ENCODE measurements at places on chromosomes 3 and 15.
A peak's percentile ranks its signal among the peaks of the same experiment; 100 is the strongest.

- peak; percentile 97 for DNase-seq
Measured at GRCh38 chr3:138594150-138594934, at the start of gene CEP70. Gene CEP70, minus strand, starts transcription at chr3:138594260. Its CDS starts 21,333 bp downstream, at chr3:138572927.

- no peak for DNase-seq
Measured at GRCh38 chr15:78195735-78196201, 38.6 kb downstream of the ACSBG1 start.

GRCh38 chr3:156975721-156976120 lies 149.6 kb downstream of the LEKR1 start:
- DNase-seq = no peak

- peak; percentile 97 for DNase-seq
Measured at GRCh38 chr15:58065445-58066041, at the start of gene ALDH1A2. Gene ALDH1A2, minus strand, starts transcription at chr15:58065711. Its CDS starts 61 bp downstream, at chr15:58065650.

DNA sequence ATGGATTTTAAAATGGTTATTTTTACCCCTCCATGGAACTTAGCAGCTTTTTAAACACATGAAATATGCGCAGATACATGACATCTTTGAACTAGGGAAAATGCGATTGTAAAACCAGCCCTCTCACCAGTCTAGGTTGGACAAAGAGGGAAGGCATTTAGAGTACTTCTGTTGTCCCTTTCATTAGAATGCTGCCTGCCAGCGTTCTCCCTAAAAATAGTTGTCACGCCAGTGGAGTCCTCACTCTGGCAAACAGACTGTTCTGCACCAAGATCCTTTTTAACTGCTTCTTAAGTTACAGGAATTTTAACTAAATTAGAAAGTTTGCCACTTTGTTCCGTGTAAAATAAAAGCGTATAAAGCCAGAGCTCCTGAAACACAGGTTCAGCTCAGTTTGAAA lies 295.3 kb downstream of the VPS13C start:
- DNase-seq = no peak

- DNase-seq = no peak
Measured at GRCh38 chr3:38002291-38002876, 11.8 kb downstream of the VILL start.

DNA sequence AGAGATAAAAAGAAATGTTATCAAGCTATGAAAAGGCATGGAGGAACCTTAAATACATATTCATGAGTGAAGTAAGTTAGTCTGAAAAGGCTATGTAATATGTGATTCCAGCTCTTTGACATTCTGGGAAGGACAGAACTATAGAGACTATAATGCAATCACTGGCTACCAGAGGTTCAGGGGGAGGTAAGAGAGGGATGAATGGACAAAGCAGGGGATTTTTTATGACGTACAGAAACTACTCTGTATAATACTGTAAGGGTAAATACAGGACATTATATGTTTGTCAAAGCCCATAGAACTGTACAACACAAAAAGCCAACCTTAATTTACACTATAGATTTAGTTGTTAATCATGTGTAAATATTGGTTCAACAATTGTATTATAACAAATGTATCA lies 46.1 kb downstream of the MCTP2 start:
- DNase-seq = no peak

DNA sequence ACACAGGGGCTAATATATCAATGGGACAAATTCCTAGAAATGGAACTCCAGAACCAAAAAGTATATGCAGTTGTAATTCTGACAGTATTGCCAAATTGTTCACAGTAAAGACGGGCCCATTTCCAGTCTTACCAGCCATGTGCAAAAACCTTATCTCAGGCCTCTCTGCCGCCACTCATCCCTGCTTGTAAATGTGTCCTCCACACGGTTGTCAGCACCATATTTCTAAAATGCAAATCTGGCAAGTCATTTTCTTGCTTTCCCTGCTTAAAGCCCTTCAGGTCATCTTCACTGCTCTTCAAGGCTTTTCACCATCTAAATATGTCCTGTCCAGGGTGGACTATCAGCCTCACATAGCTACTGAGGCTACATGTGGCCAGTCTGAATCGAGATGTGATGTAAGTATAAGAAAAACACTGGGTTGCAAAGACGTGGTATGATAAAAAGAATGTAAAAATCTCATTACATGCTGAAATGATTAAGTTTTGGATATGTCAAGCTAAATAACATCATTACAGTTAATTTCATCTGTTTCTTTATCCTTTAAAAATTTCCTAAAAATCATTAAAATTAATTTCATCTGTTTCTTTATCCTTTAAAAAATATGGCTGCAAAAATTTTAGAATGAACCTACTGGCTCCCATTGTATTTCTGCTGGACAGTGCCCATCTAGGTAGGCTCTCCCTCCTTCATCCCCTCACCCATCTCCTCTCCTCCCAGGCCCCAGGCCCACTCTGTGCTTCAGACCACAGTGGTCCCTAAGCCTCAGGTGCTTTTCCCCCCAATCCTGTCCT lies 980 bp downstream of the PARP9 start:
- no peak for DNase-seq

DNA sequence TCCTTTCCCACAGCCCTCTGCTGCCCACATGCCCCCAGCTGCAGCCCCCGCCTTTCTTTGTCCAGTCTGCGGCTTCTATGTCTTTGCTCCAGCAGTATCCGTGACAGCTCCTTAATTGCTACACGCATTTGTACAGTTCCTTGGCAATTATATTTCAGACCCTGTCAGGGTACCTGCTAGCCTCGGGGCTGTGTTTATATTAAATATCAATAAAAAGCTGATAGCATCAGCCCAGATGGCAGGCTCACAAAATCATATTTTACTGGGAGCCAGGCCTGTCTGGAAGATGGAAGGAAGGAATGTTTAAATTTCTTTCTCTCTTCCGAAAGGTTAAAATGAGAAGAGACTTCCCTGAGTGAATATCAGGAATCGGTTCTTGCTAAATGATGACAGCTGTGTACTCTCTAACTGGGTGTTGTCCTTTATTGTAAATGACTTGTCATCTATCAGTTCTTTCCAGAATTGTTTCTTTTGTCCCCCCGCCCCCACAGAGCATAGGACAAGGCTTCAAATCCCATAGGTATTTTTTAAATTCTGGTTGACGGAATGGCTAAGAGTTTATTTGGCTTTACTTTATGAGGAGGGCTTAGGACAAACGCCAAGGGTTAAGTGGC lies 378.1 kb downstream of the LRTM1 start:
- no peak for DNase-seq

DNA sequence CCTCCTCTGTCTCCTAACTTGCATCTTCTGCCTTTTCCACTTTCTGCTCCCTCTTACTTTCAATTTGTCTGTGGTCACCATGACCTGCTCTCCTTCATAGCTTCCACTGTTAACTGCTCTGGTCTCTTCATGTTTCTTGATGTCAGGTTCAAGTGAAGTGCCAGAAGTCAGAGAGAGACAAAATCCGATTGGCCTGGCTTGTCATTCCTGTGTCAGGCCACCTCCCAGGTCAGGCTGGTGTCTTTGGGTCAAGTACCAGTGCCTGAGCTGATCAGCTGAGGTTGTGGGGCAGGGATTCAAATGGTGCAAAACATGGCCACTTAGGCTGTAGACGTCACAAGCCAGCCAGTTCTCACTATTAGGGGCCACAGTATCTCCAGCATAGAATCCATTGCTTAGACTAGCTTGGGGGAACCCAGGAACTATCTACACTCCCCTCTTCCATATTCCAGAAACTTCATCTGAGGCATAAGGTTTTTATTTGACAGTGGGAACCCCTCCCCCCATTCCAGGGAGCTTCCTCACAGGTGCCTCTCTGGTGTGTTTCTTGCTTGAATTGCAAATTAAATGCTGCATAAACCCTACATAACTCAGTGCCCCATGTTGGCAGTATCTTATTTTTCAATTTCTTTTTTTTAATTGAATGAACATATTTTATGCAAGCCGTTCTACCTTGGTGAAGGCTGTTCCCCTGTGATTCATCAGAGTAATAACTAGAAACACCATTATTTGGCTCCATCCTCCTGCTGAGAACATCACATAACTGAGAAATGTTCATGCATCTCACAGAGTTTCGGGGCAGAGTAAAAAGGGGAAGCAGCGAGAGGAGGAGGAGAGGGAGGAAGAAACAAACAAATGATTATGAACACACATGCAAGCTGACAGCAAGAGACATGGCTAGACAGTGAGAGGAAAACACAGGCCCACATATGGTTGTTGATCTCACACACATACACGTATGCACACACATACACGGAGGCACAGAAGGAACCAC lies 175.8 kb downstream of the TLE3 start:
- DNase-seq = no peak

GRCh38 chr3:151639418-151639740 lies 94.3 kb upstream of the AADACL2 start:
- no peak for DNase-seq

DNA sequence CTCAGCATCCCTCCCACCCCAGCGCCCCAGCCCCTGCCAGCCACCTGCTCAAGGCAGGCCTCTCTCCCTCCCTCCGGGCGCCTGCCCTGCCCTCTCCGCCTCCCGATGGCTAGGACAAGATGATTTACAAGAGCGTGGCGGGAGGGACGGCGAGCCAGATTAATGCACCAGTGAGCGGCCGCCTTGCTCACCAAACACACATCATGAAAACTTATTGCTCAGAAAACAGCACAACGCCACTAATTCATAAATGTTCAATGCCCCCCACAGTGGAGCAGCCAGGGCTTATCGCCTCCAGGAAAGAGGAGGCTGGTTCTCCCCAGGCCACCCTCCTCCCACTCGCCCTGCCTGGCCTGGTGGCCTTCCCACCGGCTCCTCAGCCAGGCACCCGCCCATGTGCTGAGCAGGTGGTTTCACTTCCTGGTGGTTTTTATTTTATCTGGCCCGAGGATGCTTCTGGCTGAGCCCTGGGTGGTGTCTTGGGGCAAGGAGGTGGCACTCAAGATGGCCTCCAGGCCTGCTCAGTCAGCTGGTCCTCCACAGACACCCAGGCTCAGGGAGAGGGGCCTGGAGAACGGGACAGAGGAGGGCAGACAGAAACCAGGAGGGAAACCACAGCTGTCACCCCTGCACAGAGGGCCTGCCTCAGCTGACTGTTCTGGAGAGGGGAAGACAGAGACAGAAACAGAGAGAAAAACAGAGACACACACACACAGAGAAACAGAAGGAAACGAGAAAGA lies 284.9 kb downstream of the UACA start:
- no peak for DNase-seq

GRCh38 chr15:67433495-67434099 lies 87.3 kb upstream of the C15orf61 start:
- peak; percentile 18 for DNase-seq

GRCh38 chr3:33315826-33316225 lies 38.6 kb downstream of the FBXL2 start:
- DNase-seq = peak; percentile 46

DNA sequence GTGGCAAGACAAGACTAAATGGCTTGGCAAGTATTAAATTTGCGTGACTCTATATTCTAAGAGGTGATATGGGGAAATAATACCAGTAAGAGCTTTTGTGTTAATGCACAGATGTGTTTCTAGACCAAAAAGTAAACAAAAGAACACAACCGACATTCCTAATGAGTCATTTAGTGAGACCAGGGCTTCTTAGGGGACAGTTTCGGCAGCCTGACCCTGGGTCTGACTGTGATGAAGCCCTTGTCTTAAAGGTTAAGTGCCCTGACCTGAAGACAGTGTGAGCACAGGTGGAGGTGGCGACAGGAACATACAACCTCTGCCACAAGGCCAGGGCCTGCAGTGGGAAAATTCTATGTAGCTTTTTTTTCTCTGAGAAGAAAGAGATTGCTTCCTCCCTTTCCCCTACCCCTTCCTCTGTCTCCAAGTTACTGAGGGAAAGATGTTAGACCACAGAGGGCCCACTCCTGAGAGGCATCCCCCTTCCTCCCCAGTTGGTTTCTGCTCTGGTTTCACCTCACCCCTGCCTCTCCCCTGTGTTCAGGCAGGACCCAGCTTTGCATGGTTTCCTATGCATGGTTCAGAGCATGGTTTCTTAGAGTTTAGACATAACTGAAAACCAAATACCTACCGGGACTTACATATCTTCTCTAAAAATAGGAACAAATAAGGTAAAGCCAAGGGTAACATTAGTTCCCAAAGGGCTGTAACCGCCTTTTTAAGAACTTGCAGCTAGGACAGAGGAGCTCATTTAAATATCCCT lies 24.8 kb upstream of the CMTM7 start:
- no peak for DNase-seq

DNA sequence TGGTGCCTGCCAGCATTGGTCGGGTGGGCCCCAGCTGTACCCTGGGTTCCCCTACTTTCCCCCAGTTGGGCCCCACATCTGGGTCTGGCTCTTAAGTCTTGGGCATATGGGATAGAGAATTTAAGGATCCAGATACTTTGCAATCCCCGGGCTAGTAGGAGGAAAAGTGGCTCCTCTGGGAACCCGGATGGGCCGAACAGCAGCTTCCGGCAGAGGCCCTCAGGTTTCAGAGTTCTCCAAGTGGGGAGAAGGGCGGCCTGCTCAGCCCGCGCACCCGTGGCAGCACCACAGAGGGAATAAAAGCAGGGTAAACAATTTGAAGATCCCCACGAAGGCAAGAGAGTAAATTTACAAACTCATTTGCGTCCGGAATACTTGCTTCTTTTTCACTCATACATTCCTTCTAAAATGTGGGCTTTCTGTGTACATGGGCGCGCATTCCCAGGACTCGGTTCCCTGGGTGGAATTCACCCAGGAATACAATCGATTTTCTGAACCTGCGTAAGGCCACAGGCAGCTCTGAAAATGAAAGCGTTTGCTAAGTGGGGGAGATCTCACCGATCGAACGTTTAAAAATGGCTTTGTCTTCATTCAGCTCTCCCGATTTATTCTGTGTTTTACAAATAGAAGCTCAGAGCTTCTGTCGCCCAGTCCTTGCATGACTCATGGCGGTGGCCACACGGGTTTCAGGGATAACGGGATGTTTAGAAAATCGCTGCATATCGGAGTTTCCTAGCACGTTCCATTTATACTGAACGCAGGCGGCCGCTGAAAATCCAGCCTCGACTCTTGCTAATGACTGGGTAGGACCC lies 74.0 kb upstream of the POLG start:
- no peak for DNase-seq

DNA sequence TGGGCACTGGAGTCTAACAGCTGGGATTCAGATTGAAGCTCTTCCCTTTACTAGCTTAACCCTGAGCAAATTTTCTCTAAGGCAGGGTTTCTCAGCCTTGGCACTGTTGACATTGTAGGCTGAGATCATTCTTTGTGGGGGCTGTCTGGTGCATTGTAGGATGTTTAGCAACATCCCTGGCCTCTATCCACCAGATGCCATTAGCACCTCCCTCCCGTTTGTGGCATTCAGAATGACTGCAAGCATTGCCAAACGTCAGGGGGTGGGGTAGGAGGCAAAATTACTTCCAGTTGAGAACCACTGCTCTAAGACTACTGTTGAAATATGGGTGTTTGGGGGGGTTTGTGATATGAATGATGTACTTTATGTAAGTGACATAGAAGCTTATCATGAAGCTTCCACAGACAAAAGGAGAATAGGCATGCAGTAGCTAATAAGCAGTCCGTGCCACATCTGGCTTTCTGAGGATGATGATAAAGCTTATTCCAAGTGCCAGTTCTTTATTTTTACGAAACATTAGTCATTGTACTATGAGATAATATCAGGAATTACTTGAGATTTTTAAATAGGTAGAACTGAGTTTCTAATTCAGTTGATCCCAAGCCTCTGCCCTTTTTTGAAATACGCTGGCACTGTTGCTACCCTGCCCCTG lies 39.3 kb downstream of the NKIRAS1 start:
- peak; percentile 92 for DNase-seq
